ENCODE measurements at places on chromosomes 16 and 17.

GRCh38 chr16:54430491-54431030, 144.0 kb upstream of the IRX3 start:
- H3K4me3 ChIP-seq: peak overlapping the region; percentile 5
- DNase-seq: peak; percentile 30
- H3K27ac ChIP-seq: peak overlapping the region; percentile 89
- H3K36me3 ChIP-seq: no peaks in the 10 kb centered on the region
- H3K27me3 ChIP-seq: peaks cover 31% of the 10 kb centered on the region

DNA sequence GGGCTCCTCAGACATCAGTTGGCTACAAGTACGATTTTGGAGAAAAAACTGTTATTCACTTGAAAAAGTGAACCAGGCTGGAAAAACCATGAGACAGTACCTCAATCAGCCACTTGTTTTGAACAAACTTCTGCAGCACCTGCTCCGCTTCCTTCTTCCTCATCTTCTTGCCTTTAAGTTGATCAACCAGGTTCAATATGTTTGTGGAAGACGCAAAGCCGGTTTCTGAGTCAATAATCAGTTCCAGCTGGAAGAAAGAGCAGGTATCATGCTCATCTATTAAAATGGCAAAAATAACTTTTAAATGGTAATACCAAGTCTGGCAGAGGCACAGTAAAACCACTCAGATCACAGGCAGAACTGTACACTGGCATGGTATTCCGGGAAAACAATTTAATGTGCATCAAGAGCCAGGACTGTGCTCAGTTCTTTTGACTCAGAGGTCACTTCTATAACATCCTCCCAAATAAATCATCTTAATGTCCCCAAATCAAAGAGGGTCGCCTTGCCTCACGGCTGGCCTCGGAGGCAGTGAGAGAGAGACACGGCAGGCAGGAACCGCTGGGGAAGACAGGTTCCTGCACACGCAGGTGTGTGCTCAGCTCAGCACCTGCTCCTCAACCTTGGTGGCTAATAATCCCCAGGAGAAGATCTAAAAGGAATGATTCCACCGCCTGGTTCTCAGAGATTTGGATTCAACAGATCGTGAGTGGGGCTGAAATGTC, 29.7 kb downstream of the KDM8 start:
- H3K4me3 ChIP-seq: no peak overlapping the region
- no peak overlapping the region for H3K27ac ChIP-seq
- H3K27me3 ChIP-seq: peaks cover 4% of the 10 kb centered on the region
- peaks cover 1% of the 10 kb centered on the region for H3K36me3 ChIP-seq
- DNase-seq: no peak
- H3K4me1 ChIP-seq: peaks cover 8% of the 10 kb centered on the region

DNA sequence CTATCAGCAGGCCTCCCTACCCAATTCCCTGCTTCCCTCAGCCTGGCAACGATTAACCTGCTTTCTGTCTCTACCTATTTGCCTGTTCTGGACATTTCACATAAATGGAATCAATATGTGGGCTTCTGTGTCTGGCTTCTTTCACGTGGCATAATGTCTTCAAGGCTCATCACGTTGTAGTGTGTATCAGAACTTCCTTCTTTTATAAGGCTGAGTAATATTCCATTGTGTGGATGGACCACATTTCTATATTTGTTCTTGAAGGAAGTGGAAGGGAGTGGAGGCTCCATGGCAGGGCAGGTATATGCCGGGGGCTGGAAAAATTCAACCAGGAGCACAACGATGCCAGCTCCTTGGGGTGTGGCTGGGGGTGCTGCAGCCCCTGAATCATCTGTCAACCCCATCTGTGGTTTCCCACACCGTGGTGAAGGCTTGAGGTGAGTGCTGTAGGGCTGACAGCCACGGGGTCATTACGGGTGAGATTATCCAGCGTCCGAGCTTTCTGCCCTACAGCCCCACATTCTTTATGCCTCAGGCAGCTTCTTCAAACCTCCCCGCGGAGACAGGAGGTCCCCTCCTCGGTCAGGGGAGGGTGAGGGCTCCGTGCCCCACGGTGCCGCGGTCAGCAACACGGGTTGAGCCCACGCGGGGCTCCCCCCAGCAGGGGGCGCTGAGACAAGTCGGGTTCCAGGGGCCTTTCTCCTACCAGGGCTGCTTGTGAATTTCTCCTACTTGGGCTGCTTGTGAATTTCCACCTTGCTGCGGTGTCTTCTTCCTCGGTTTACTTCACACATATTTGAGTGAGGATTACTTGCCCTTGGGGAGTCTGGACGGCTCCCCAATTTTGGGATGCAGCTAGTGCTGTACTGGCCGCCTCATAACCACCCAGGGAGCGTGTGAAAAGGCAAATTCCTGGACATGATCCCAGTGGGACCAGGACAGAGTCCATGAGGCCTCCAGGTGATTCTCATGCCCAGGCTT, 18.3 kb upstream of the WFIKKN2 start:
- H3K27ac ChIP-seq: no peak overlapping the region
- peak; percentile 47 for DNase-seq
- H3K4me1 ChIP-seq: peaks cover 4% of the 10 kb centered on the region
- peaks cover 14% of the 10 kb centered on the region for H3K27me3 ChIP-seq
- H3K36me3 ChIP-seq: no peaks in the 10 kb centered on the region
- H3K4me3 ChIP-seq: no peak overlapping the region

DNA sequence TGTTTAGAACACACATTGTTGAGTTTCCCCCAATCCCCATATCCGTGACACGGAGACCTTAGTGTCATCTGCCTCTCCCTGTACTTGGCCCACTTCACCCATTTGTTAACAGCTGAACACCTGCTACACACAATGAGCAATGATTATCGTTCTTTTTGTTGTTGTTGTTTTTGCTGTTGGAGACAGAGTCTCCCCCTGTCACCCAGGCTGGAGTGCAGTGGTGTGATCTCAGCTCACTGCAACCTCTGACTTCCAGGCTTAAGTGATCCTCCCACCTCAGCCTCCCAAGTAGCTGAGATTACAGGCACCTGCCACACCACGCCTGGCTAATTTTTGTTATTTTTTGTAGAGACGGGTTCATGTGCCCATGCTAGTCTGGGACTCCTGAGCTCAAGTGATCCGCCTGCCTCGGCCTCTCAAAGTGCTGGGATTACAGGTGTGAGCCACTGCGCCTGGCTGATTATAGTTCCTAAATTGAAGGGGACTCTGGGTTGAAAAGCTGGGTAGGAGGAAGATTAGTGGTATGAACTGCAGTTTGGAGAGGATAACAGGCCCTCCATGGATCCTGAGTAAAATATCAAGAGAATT, 21.6 kb downstream of the NDE1 start:
- H3K4me1 ChIP-seq: peaks cover 2% of the 10 kb centered on the region
- H3K27me3 ChIP-seq: no peaks in the 10 kb centered on the region
- DNase-seq: no peak
- no peak overlapping the region for H3K27ac ChIP-seq
- peaks cover 10% of the 10 kb centered on the region for H3K36me3 ChIP-seq

- no peak overlapping the region for H3K4me3 ChIP-seq
- H3K27me3 ChIP-seq: peaks cover 42% of the 10 kb centered on the region
- H3K27ac ChIP-seq: no peak overlapping the region
- H3K36me3 ChIP-seq: no peaks in the 10 kb centered on the region
- no peaks in the 10 kb centered on the region for H3K4me1 ChIP-seq
Measured at GRCh38 chr17:56326001-56326359, 172.7 kb downstream of the ANKFN1 start.

DNA sequence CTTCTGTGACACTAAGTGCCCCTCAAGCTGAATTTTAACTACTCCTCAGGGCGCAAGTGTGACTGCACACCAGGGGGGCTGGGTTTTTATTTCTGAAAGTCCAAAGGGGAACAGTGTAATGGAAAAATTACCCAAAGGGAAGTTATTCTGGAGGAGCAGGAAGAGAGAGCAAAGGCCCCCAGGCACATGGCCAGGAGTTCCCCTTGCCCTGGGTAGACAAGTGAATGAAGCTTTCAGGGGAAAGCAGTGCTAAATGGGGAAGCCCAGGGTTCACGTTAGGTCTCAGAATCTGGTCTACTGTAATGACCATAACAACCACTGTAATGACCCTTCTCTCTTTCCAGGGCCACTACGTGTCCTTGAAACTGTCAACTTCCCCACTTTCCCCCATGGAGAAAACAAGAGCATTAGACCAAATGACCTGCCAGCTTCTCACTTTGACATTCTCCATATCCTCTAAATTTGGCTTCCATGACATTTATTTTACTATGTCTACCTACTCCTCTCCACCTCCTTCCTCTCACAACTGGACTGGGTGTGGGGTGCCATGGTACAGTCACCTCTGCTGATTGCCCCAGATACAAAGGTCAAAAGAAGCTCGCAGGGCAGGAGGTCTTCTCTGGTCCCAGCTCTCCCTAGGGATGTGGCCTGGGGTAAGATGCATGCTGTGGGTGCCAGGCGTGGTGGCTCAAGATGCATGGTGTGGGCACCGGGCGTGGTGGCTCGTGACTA, 34.1 kb upstream of the MMP2 start:
- no peak overlapping the region for H3K27ac ChIP-seq
- H3K27me3 ChIP-seq: peaks cover 11% of the 10 kb centered on the region
- no peaks in the 10 kb centered on the region for H3K4me1 ChIP-seq
- no peaks in the 10 kb centered on the region for H3K36me3 ChIP-seq
- DNase-seq: no peak

DNA sequence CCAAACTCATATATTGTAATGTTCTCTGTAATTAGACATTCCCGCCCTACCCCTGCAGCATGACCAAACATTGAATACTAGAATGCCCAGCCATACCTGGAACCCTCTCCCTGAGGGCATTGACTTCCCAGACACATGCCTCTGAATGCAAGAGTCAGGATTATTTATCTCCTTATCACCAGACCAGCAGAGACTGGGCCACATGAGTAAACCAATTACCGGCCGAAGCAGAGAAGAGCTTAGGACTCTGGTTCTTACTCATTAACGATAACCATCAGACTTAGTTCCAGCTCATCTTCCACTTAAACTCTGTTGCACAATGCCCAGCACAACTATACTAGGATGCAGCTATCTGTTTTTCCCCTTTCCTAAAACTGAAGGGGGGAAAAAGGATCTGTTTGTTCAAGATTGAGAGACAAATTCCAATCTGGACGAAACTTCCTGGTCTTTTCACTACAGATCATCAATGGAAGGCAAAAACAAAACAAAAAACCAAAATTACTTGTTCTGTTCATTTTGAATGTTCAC, 88.2 kb upstream of the CORO6 start:
- H3K4me1 ChIP-seq: no peaks in the 10 kb centered on the region
- no peaks in the 10 kb centered on the region for H3K27me3 ChIP-seq
- H3K4me3 ChIP-seq: no peak overlapping the region
- H3K36me3 ChIP-seq: no peaks in the 10 kb centered on the region
